Activated T-cell treated with anti-CD3 and anti-CD28 coated beads, Interleukin-2, amount 50 U/mL, for 24 hours (primary cell): ENCODE measurements at places on chromosomes 3 and 15.

DNA sequence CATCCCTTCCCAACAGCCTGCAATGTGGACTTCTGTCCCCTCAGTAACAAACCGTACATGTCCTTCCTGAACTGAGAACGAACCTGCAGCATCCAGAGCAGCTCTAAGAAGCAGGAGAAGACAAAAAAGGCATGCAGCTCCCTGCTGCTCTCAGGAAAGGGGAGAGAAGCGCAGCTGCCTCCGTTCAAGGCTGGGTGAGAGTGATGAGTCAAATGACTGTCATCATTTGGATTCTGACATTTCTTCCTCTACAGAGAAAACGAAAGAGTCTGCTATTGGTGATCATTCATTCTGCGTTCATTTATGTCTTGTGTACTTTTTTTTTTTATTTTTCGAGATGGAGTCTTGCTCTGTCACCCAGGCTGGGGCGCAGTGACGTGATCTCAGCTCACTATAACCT, 677.8 kb downstream of the FHIT start:
- DNase-seq = no peak

DNA sequence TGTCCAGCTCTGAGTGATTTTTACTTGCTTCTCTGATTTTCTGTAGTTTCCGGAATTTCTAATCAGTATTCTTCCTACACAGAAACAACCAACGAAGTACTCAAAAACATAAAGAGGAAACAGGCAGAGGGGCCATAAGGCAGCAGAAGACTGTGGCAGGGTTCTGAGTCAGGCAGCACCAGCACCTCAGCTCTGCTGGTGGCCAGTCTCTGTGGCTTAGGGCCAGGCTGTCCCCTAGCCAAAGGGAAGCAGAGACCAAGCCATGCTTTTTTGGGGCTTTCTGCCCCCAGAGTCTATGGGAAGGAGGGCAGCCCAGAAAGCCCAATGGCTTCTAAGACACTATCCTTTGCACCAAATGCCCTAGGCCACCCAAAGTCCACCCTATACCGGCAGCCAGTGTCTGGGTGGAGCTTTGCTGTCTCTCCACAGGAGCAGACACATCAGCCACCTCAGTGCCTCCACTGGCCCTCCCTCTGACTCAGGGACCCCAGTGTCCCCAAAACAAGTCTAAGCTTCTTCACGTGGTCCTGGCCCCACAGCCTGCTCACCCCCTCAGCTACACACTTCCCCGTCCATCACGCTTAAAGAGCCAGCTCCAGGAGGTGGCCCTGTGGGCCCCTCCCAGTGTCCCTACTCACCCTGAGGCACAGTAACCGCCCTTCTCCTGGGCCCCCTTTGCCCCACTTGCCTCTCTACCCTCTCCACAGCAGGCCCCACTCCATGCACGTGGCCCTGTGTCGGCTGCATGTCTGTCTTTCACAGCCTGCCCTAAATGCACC, 46.2 kb downstream of the CCDC12 start:
- DNase-seq = no peak

- no peak for DNase-seq
These were observed 83.9 kb upstream of the CDIN1 start for GRCh38 chr15:36495456-36495991.

GRCh38 chr3:102887431-102887830, 452.6 kb downstream of the ZPLD1 start:
- DNase-seq = no peak

- no peak for DNase-seq
These were observed 122.4 kb upstream of the IL12A start for GRCh38 chr3:159866201-159866746.

DNA sequence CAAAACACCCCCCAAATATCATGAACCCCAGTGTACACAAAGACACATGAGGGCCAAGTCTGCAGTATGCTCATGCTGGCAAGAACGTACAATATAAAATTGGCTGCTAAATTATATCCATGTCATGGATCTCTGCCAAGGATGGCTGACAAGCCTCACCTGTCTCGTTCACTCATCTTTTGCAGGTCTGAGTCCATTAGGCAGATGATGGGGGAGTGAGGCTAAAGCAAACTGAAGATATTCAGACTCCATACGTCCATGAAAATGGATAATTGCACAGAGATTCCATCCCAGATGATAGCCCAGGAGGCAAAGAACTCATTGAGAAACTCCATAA, 122.3 kb upstream of the PTPRG start:
- DNase-seq = no peak

DNA sequence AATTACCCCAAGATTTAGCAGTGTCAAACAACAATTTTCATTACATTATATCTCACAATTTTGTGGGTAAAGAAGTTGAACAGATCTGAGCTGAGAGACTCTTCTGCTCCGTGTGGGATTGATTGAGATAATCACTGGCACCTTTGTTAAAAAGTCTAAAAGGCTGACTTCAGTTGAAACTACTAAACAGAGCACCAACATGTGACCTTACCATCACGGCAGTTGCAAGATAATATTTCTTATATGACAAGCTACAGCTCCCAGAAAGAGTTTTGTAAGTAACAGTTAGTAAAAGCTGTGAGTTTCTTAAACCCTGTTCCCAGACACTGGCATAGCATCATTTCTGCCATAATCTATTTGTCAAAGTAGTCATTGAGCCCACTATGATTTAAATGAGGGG, 25.0 kb downstream of the CGGBP1 start:
- no peak for DNase-seq
